GM20000 (cell line): ENCODE measurements at places on chromosomes 7 and 10.

DNA sequence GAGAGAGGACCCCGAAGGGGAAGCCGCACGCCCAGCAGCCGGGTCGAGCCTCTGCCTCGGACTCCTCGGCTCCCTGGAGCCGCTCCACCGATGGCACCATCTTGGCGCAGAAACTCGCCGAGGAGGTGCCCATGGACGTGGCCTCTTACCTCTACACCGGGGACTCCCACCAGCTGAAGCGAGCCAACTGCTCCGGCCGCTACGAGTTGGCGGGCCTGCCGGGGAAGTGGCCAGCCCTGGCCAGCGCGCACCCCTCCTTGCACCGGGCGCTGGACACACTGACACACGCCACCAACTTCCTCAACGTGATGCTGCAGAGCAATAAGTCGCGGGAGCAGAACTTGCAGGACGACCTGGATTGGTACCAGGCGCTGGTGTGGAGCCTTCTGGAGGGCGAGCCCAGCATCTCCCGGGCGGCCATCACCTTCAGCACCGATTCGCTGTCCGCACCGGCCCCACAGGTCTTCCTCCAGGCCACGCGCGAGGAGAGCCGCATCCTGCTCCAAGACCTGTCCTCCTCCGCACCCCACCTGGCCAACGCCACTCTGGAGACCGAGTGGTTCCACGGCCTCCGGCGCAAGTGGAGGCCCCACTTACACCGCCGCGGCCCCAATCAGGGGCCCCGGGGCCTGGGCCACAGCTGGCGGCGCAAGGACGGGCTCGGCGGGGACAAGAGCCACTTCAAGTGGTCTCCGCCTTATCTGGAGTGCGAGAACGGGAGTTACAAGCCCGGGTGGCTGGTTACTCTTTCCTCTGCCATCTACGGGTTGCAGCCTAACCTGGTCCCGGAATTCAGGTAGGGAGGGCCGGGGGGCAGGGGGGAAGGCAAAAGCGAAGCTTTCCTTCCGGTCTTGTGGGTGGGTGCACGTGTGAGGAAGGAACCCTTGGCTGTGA, 973 bp downstream of the GPR158 start:
- DNase-seq = no peak

DNA sequence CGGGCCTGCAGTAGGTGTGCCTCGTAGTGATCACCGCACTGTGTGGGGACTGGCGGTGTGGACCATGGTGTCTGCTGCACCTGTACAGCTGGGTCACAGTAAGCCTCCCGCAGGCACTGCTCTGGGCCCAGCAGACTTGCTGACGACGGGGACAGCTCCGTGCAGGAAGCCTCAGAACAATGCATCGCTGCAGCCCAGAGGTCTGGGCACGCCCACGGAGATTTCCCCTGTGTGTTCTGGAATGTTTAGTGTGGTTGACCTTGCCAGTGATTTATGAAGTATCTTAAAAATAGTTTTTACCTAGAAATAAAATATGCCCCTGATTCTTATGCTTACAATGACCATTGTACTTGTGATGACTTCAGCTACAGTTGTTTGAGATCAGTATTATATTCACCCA, 59.1 kb upstream of the ZNF32 start:
- DNase-seq = no peak

GRCh38 chr7:139095194-139095659, 14.3 kb downstream of the ZC3HAV1 start:
- DNase-seq = peak; percentile 85

DNA sequence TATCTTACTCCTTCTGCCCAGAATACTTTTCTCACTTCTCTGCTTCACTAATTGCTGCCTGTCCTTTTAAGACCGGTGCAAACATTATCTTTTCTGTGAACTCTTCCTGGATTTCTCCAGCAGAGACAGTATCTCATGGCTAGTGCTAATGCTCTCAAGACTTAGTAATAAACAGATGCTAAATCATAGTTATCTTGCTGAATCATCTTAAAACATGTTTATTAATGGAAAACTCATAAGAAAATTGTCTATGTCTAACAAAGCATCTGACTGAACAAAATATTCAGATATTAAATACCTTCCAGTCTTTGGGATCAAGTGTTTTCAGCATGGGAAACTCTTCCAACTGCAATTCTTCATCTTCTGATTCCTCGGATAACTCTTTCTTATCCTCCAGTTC, 3.1 kb downstream of the DNAJC2 start:
- DNase-seq = no peak
